ENCODE measurements at places on chromosomes 13 and 19.

DNA sequence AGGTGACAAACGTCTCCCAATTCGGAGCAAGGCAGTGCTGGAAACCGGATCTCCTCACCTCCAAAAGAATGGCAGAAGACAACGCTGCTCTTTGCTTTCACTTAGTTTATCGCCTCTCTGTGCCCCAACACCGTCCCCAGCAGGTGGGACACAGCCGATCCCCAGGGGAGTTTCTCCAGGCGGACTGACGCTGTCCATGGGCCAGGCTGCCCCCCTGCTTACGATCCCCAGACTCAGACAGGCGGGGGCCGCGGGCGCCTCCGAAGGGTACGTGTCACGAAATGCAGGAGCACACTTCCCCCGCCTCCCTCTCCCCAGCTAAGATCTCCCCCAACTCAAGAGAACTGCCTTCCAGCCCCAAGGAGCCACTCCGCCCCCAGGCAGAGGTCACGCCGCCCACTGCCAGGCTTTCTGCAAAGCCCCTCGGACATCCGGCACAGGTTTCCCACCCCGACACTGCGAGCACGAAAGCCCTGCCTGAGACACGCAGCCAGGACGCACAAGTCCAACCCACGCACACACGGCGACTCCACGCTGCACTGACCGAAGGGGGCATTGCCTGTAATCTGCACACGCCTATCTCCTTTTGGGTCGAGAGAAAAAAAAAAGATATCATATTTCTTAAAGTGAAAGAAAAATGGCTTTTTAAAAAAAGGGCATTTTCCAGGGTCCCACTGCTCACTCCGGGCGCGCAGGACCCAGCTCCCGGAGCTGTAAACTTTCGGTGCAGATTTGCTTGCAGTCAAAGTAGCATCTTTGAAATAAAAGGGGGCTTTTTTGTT lies 2.0 kb downstream of the SPRY2 start:
- DNase-seq = no peak

DNA sequence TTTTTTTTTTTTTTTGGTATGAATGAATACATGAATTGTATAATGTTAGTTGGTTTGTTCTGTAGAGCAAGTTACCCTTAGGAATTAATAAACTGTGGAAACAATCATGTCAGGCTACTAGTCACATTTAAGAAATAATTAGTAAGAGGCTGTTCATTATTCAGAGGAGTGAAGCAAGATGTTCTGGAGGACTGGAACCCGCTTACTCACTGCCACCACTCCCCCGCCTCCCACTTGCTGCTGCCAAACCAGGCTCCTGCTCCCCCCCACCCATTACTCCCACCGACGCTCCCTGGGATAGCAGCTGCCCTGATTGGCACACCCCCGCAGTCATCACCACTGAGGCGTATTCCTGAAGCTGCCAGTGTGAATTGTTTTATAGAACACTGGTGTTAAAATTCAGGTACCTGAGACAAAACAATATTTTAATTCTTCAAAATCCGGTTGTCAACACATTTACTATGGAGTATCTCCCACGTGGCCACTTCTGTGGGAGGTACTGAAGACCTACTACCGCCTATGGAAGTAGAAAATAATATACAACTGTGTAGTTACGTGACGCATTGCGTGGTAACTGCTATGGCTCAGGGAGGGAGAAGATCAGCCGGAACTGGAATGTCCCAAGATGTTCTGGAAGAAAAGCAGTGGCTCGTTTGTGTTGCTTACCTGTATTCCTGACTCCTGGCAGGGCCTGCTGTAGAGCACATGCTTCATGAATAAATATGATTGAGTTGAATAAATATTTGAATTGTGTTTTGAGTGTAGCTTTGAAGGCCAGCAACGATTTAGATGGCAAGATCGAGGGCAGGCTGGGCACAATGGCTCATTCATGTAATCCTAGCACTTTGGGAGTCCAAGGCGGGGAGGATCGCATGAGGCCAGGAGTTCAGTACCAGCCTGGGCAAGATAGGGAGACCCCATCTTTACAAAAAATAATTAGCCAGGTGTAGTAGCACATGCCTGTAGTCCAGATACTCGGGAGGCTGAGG lies 1.7 kb downstream of the DPY19L3 start:
- DNase-seq = no peak

DNA sequence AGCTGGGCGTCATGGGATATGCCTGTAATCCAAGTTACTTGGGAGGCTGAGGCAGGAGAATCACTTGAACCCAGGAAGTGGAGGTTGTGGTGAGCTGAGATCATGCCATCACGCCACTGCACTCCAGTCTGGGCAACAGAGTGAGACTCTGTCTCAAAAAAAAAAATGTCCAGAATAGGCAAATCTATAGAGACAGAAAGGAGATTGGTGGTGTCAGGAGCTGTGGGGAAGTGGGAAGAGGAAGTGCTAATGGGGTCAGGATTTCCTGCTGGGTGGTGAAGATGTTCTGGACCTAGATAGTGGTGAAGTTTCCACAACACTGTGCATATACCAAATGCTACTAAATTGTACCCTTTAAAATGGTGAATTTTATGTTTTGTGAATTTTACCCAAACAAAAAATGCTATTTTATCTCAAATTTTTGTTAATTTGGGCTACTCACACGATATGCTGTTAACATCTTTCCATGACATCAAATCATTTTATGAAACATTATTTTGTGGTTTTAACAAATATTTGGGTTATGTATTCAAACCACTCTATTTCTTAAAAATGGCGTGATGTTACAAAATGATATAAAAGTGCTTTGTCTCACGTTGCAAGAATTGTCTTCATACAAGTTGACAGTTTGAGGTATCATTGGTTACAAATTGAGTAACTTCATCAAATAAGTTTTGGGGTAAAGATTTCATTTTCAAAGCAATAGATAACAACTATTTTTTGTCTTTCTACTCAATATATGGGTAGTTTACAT lies 7.4 kb upstream of the CYP4F3 start:
- no peak for DNase-seq

DNA sequence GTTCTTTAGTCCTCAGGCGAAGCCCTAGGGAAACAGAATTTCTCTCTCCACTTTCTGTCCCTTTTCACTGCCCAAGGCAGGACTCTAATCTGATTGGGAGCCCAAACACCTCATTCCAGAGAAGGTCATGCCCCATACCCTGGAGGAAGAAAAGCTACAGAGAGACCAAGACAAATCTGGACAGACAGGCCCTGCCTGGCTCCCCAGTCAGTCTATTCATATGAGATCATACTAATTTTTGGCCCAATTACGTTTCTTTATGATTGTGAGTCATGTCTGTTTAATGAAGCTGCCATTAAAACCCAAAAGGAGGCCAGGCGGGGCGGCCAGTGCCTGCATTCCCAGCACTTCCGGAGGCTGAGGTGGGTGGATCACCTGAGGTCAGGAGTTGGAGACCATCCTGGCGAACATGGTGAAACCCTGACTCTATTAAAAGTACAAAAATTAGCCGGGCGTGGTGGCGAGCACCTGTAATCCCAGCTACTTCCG lies 3.3 kb upstream of the AP3D1 start:
- no peak for DNase-seq

GRCh38 chr13:64480211-64480610 lies 2749.9 kb downstream of the PCDH9 start:
- DNase-seq = no peak

DNA sequence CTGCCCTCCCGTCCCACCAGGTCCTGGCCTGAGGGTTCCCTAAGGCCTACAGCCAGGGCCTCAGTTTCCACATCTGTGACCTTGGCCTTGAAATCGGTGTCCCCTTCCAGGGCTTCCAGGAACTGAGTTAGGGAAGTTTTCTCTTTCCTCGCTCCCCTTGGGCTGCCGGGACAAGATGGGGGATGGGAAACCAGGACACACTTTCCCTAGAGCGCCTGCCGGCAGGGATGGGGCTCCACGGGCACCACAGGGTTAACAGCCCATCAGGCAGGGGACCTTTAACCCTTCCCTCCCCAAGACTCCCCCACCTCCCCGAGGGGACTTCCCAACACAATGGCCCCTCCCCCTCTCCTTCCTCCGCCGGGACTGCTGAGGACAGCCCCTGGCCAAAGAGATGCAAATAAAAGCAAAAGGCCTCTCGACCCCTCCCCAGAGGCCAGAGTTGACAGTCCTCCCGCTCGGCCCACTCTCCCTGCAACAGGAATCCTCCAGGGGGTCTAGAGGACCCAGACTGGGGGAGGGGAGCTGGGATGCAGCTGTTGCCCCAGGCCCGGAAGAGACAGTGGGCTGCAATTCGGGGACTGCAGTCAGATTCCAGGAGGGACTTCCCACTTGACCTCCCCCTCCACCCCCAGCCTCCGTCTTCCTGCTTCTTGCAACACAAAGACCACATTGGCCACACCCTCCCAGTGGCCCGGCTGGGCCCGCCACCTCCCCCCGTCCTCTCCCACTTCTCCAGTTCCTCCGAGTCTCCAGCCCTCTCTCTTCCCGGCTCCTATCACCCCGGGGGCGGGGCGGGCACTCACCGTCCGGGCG lies 3.4 kb downstream of the BBC3 start:
- DNase-seq = no peak

GRCh38 chr13:47158593-47158992 lies 261.7 kb upstream of the HTR2A start:
- DNase-seq = no peak

DNA sequence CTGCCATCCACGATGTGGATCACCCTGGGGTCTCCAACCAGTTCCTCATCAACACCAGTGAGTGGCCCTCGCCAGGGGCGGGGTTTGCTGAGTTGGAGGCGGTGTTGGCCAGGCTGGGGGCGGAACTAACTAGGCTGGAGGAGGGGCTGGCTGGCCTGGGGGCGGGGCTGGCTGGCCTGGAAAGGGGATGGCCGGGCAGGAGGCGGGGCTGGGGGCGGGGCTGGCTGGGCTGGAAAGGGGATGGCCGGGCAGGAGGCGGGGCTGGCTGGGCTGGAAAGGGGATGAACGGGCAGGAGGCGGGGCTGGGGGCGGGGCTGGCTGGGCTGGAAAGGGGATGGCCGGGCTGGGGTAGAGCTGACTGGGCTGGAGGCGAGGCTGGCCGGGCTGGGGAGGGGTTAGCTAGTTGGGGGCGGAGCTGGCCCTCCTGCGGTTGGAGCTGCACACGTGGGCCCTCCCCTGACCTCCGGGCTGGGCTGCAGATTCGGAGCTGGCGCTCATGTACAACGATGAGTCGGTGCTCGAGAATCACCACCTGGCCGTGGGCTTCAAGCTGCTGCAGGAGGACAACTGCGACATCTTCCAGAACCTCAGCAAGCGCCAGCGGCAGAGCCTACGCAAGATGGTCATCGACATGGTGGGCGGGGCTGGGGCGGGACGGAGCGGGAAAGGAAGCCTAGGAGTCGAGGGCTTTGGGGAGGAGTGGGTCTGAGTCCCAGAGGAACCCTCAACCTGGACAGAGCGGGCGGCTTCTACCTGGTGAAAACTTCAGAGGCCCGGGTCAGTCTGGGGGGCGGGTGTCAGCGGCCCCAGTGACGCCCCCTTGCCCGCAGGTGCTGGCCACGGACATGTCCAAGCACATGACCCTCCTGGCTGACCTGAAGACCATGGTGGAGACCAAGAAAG lies 41.0 kb downstream of the PDE4A start:
- peak; percentile 78 for DNase-seq

- DNase-seq = no peak
These were observed 241.0 kb downstream of the POSTN start for GRCh38 chr13:37357548-37357947.

- DNase-seq = no peak
These were observed 112.6 kb downstream of the STARD13 start for GRCh38 chr13:33172911-33173310.

DNA sequence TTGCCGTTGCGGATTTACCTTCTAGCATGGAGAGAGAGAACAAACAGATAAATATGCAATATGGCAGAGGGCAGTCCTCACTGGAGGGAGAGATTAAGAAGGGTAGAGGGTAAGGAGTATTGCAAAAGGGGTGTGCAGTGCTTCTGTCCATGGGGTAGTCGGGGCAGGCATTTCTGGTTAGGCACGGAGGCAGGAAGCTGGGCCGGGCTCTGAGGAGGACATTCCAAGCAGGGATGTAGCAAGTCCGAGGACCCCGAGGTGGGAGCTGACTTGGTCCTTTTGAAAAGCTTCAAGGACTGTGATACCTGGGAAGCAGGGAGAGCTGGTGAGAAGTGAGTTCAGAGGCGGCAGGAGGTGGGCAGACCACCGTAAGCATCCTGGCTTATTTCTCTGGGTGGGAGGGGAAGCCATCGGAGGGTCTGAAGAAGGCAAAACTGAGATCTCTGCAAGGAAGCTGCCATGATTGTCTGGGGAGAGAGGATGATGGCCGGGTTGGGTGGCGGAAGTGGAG lies 214.9 kb downstream of the FGF9 start:
- DNase-seq = no peak

DNA sequence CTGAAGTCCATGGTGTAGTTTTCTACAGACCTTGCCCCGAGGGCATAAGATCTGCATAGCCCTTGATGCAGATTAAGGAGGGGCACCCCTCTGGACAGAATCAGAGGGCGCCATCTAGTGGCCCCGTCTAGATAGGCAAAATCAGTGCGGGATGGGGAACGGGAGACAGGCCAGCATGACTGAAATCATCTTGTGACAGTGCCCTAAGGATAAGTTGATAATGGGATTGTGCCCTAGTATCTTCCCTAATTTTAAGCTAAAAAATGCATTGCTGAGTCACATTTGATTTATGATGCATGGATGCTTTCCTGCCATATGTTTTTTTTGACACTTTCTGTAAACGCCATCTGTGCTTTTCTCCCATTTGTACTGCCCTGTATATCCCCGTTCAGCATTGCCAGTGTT lies 19.0 kb upstream of the GPI start:
- DNase-seq = peak; percentile 59

GRCh38 chr19:5628461-5628860 lies 5.6 kb downstream of the SAFB start:
- DNase-seq = no peak

DNA sequence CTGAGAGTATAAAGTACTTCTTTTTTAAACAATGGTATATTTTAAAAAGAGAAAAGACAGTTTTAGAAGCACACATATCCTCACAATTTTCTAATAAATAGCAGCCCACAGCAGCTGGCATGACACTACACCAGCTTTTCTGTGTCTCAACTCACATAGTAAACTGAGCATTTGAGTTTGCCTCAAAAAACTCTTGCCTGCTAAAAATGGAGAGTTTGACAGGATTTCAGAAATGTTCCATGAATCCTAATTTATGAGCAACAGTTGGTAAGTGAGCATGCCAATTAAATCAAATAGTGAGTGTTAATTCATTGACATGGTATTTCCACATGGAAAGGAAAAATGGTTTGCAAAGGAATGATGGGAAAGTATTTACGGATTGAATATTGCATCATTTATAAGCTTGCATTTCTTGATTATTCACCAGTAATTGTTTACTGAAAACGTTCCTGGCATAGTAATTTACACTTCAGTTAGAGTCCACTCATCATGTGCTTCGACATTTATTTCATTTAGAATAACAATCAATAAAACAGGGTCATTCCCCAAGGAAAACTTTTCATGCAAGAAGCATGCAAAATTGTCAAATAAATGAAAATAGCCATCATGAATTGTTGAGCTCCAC lies 323.0 kb downstream of the EFNB2 start:
- DNase-seq = no peak

- no peak for DNase-seq
These were observed 29.7 kb upstream of the RGCC start for GRCh38 chr13:41427666-41428065.

- peak; percentile 74 for DNase-seq
These were observed 23.5 kb downstream of the POU2F2 start for GRCh38 chr19:42108527-42109389.

Data from stimulated activated CD8-positive, alpha-beta memory T cell treated with anti-CD3 and anti-CD28 coated beads, Interleukin-7, amount 100 ng/mL, for 48 hours (primary cell).